Stimulated activated CD8-positive, alpha-beta memory T cell treated with anti-CD3 and anti-CD28 coated beads, Interleukin-4, amount 100 ng/mL, for 4 hours (primary cell): ENCODE measurements at places on chromosomes 3 and 15.

GRCh38 chr15:50758712-50759205 is 6.7 kb downstream of the SPPL2A start:
- DNase-seq = no peak

DNA sequence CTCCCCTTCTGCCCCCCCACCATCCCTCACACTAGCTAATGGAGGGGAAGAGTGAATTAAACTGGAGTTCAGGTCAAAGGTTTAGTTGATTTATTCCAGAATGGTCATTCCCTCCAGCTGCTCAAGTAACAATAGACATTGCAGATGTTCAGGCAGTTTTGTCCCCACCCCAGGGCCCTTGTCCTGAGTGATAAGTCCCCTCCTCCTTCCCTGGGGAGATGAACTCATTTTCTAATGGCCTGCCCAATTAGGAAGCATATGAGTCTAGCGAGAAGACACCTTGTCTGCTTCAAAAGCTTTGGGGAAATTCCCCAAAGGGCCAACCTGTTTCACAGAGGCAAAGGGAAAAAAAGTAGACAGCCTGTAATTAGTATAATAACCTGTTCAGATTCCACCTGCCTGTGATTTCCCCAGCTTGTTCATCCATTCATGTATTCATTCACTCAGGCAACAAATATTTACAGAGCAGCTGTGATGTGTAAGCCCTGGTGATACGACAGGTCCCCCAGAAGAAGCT is 165.3 kb downstream of the SHQ1 start:
- DNase-seq = no peak

DNA sequence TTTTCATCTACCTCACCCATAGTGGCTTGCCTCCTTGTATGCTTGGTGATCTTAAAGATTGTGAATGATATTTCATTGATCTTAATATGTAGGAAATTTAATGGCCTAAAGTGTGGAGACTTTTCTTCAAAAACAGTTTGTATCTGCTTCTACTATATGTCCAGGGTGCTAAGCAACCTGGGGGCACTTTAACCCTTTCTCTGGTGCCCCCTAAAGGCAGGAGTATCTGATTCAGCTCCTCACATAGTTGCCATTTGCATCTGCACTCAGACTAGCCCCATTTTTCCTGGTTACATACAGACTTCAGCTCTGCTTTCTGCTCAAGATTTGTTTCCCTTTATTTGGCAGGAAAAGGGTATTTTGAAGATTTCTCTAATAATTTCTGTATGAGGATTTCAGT is 5.2 kb upstream of the PFN2 start:
- no peak for DNase-seq

GRCh38 chr15:89299896-89300295 is 34.7 kb downstream of the POLG start:
- no peak for DNase-seq

DNA sequence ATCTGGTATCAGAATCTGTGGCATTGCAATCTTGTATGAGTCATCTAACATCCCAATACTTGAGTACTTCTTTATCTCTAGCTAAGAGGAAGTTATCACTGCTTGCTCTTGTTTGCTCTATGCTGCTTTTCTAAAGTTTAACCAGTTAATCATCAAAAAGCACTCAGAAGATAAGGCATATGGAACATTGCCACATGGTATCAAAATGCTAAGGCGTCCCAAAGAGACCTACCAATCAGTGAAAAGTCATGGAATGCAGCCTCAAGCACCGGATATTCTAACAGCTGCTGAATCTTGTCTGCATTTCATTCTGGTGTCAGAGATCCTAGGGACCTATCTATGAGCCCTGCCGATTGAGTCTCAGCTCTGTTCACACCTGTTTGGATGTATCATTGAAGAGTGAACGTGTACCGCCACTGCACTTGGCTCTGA is 192.8 kb downstream of the ARPP21 start:
- DNase-seq = no peak

DNA sequence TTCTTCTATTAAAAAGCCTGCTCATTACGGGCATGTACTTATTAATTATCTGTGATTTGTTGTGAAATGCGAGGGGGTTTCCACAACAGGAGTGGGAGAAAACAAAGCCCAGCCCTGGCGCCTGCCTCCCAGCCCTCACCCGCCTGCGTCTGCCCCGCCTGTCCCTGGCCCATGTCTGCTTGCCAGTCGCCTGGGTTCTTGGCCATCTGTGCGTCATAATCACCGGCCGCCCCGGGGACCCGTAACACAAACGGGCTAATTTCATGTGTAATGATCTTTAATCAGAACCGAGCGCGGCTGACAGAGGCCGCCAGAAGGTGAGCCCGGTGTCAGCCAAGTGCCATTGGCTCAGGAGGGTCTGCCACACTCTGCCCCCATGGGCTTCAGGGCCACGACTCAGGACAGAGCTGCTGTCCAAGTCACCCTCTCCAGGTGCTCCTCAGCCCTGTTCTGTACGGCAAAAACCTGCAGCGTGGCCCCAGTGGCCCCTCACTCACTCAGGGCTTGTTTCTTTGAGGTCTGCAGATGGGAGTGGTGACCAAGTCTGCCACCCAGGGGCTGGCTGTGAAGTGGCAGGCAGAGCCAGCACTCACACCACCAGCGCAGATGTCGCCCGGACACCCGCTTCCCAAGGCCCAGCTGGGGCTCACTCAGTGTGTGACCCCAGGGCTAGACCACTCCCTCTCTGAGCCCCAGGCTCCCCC is 28.8 kb upstream of the TMEM115 start:
- DNase-seq = no peak

DNA sequence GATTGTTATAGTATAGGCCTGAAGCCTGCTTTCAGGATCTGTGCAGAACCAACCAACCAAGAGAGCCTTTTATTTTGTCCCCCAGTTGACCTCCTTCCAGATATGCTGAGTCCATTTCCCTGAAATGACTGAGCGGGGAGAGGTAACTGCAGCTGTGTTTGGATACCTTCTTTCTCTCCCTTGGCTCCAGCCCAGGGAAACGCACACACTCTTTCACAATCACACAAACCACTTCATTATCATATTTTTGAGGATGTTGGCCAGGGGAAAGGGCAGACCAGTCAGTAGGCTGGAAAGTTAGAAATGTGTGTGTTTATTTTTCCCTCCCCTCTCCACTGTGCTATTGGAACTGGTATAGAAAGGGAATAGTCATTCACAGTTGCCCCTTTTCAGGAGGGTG is 417.7 kb upstream of the TBL1XR1 start:
- no peak for DNase-seq

GRCh38 chr3:46517016-46517783 is 19.4 kb downstream of the RTP3 start:
- no peak for DNase-seq

- no peak for DNase-seq
These were observed 61.9 kb upstream of the C3orf80 start for GRCh38 chr3:160163229-160163878.

GRCh38 chr3:111319598-111319997 is 222.4 kb upstream of the CD96 start:
- no peak for DNase-seq

DNA sequence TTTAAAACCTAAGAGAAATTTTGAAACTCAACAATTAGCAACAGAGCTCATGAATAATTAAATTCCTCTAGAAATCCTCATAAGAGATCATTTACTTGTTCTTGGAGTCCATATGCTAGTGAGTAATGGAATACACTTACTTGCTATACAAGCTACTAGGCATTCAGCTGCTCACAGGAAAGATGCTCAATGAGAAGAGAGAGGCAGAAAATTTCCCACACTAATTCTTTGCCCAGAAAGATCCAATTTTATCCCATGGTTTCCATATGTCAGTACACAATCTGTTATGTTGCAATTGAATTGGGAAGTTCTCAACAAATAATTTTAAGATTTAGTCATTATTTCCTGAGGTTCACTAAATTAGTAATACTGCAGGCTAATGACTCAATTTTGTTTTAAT is 310.4 kb downstream of the RYR3 start:
- no peak for DNase-seq

DNA sequence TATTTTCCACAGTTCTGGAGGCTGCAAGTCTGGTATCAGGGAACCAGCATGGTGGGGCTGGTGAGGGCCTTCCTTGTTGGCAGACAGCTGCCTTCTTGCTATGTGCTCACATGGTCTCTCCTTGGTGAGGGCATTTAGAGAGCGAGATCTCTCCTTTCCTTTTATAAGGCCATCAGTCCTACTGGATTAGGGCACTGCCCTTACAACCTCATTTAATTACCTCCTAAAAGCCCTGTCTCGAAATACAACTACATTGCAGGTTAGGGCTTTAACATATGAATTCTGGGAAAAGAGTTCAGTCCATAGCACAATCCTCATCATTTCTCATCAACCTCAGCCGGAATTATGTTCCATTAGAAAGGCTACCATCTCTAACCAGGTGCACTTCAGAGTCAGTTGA is 21.9 kb downstream of the ISL2 start:
- DNase-seq = no peak

DNA sequence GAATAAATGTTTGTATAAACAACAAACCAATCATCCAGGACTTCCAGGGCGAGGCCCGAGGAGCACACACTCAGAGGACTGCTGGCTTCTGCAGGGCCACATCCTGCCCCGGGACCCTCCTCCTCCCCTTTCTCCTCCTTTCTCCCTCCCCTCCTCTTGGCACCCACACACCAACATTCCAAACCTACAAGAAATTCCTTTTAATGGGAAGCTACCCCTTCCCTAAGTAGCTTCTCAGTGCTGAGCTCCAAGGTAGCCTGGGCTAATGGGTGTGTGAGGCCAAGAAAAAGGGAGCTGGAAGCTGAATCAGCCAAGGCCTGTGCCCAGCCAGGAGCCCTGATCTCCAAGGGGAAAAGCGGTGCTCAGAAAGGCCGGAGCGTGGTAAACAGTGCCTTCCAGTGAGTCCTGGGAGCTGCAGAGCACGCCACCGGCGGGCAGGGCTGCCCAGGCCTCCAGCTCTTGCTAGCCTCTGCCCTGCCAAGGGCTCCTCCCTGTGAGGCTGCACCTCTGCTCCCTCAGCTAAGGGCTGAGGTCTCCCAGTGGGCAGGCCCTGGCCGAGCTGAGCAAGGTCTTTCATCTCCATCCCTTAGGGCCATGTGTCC is 3.9 kb downstream of the ITIH3 start:
- DNase-seq = no peak

DNA sequence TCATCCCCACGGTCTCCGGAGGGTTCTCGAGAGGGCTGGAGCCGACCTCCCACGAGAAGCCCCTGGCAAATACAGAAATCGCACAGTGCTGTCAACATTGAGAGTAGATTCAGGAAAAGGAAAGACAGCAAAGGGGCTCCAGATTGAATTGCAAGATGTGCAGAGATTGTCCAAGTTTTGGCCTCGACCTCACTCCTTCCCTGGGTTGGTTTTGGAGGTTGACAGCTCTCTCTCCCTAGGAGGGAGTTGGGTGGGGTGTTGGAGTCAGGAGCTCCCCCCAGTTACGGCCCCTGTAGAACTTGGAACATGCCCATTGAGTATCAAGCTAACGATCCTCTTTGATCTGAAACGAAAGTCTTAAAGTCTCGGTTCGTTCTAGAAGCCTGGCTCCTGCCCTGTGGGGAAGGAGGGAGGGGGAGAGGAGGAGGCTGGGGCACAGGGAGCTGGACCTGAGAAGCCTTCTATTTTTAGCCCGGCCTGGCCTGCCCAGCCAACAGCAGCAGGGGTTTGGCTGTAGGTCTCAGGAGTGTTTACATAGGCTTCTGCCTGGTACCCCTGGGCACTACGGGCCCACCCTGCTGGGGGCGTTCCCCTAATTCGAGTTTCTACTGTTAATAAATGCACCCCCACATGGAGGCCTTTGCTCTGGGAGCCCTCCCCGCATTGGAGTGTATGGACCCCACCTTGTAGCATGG is 672 bp upstream of the KY start:
- DNase-seq = no peak

GRCh38 chr15:28260722-28261121 is 61.3 kb downstream of the HERC2 start:
- no peak for DNase-seq

GRCh38 chr3:15339786-15340215 is 7.4 kb upstream of the SH3BP5 start:
- DNase-seq = no peak

DNA sequence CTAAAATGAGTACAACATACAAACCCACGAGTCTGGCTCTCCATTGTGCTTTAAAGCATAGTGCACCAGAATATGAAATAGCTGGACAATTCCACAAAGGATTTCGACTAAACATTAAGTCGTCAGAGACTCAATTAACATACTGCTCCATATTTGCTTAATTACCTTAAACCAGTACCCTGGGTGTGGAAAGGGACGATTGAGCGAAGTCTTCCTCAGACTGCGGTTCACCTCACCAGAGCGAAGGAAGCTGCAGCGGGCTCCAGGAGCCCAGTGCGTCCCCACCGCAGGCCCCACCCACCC is 218 bp upstream of the TRPC1 start:
- no peak for DNase-seq

- no peak for DNase-seq
These were observed 307.8 kb upstream of the ARRDC4 start for GRCh38 chr15:97652700-97653167.
